Heart right ventricle (tissue), 16 donors: ENCODE measurements at places on chromosomes 6 and 20. TPM values are rescaled to one million over a fixed set of nuclear protein-coding genes. Genes with fewer than 3 reads are reported as not detected.
A peak's percentile ranks its signal among the peaks of the same experiment; 100 is the strongest.

DNA sequence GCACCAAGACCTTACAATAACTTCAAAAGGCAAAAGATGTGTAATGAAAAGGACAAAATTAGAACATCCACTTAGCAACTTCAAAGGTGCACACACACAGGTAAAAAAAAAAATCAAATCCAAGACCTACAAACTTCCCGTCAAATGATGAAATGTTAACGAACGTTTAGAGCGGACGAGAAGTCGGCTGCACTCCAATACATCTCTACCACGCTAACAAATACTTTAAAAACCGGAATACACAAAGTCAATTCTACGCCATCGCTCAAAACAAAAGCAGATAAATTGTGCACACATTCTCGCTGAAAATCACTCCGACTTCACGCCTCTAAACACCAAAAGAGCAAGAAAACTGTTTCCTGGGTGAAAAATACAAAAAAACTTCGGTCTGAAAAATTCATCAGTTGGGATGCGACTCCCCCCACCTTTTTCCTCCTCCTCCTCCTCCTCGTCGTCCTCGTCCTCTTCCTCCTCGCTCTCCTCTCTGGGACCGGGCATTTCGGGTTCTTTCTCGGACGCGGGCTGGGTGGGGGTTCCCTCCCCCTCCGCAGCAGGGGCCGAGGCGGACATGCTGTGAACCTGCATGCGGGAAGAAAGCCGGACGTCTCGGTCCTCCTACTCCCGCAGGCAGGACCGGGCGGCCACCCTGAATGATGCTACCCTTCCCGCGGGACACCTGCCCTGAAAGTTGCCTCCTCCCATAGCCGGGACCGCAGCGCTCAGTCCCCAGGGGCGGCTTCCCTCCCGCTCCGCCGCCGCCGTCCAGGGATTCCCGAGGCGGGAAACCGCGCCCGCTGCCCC, 712 bp downstream of the DEK start:
- no peak for DNase-seq

DNA sequence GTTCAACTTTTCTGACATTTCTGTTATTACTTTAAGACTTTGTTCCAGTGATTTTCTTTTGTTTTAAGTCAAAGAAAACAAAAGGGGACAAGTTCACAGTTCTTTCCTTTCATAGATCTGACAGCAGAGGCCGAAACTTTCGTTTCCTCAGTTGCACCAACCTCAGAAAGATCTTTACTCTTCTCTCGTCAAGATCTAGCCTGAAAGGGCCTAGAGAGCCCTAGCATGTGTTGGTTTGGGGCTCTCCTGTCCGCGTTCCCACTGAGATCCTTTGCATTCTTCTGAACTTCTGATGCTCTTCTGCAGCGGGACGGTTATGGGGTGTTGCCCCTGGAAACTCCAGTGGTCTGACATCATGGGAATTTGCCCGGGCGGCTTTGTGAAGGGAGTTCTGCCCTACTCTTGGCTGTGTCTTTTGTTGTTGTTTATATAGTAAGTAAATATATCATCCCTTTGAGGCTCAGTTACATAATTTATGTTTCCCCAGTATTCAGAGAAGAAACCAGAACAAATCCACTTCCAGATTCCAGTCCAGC, 129.1 kb downstream of the SASH1 start:
- DNase-seq: peak; percentile 24

- DNase-seq: no peak
Measured at GRCh38 chr6:108953681-108954080, 105.5 kb downstream of the ARMC2 start.

- no peak for DNase-seq
Measured at GRCh38 chr20:6975311-6975710, 207.8 kb downstream of the BMP2 start.

- DNase-seq: no peak
Measured at GRCh38 chr6:12569646-12570045, 146.9 kb upstream of the PHACTR1 start.

DNA sequence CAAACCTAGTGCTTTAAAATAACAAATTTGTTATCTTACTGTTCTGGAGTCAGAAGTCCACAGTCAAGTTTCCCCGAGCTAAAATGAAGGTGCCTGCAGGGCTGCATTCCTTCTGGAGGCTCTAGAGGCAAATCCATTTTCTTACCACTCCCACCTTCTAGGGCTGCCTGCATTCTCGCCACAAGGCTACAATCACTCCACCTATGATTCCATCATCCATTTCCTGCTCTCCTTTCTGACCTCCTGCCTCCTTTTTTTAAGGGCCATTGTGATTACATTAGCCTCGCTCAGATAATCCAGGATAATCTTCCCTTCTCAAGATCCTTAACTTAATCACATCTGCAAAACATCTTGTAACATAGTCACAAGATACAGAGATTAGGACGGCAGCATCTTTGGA, 42.4 kb upstream of the SIRT5 start:
- DNase-seq: no peak

RWDD1 gene
- 45.7 TPM for total RNA-seq

KHDC1L gene
- not detected for total RNA-seq
